ENCODE measurements at places on chromosomes 2 and 18.

- DNase-seq: no peak
Measured at GRCh38 chr2:161374446-161374845, 41.7 kb upstream of the TBR1 start.

DNA sequence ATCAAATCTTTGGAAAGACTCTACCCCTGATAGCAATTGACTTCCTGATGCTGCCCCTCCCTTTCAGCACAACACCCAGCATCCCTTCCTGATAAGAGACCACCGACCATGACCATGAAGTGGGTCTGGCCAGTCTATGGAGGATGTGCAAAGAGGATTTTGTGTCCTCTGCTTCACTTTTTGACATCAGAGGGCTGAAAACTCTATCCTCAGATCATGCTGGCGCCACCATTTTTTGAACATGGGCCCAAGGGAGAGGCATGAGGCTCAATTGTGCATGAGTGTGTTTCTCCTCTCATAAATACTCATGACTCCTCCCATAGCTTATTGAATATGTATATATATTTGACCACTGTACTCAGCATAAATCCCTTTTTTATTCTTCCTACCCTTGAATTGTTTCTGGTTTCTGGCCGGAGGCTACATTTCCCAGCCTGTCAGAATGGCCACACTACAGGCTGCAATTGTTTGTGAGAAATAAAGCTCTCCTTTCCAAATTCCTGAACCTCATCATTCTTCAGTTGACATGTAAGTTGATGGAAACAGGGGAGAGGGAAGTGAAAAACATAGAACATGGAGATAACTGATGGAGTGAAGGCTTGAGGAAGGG, 314.1 kb downstream of the MYCN start:
- no peak for DNase-seq

DNA sequence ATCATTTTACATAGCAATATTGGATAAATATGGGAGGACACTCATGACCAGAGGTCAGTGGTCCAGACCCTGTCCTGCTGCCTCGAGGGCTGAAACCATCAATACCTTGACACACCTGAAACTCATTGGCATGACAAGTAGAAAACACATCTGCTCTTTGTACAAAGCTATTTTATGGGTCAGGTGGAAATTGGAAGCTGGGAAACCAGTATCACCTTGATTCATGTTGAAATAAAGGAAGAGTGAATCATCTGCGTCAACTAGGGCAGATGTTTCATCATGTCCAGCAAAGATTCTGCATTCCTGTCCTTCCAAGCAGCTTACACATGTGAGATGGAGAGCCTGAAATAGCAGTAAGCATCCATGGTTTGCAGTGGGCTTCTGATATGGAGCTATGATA, 80.0 kb upstream of the ERBB4 start:
- DNase-seq: no peak

DNA sequence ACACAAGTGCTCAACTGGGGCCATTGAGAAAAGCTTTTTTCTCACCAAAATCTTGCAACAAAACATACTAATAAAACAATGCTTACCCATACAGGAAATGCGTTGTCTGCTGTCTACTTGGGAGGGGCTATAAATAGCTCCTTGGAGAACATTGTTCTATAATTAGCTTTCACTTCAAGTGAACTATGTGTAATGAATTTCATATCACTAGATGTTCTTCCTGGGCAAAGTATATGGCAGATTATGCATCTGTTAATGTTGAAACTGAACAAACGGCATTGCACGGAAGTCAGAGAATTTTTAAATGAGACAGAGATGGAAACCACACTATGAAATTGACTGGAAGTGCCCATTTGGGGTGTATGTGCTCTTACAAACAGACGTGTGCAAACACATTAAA, 6.4 kb upstream of the NPAS2 start:
- no peak for DNase-seq

- no peak for DNase-seq
Measured at GRCh38 chr2:88100489-88100858, 27.4 kb downstream of the FABP1 start.

DNA sequence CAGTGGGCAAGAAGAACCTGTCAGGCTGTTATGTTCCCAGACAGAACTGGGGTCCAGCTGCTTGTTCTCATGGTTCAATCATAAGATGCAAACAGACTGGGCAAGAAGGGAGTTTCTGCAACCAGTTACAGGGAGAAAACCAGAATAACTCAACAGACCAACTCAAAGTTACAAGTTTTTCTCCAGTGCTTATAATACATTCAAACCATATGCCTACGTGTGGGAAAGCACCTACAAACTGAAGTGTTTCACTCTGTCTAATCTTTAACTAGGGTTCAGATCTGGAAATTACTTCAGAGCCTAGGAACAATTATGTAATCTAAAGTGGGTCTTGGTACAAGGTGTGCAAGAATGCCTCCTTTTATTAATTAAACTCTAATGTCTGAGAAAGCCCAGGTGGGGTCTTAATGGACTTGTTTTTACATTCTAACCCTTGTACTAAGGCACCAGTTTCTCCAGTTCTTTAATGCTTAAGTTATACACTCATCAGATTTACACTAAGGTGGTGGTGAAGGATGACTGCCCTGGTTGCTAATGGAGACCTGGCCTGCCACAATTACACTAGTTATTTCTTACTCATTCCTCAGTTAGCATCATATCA, 951.9 kb downstream of the TSN start:
- no peak for DNase-seq

DNA sequence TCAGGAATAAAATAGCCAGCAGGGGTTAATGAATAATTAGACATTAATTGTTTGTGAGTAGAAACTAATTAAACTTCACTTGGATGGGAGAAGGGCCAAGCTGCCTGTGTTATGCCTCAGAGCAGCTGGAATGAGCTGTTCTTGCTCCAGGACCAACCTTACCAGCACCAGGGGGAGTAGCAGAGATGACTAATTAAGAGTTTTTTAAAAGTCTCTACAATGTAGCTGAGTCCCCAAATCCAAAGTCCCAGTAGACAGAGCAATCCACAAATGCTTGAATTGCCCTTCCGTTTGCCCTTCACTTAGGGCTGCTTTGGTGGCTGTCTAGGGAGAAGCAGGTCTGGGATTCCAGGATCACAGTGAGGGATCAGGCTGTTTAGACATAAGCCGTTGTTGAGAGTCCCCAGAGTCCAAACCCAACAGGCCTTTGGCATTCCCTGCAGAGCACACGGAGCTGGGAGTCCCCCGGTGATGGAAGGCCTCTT, 59.4 kb downstream of the RHOB start:
- DNase-seq: no peak

DNA sequence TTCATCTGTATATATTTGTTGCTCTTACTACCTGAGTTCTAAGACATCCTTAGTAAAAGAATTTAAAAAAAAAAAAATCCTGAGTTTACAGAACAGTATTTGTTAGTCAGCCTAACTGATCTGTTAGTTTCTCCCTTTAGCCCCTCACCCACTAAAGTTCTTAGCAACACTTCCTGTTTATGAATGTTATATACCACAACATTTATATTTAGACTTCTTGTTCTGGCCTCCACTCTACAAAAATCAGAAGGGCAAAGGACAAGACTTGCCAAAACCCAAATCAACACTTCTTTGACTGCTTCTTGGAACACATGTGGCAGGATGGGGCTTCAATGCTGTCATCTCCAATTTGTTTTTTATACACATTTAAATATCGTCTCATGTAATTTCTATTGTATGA, 71.1 kb downstream of the MGAT5 start:
- DNase-seq: no peak

- DNase-seq: no peak
Measured at GRCh38 chr18:32980896-32981295, 208.1 kb upstream of the KLHL14 start.

- no peak for DNase-seq
Measured at GRCh38 chr2:146258071-146258470, 1586.8 kb upstream of the ACVR2A start.

DNA sequence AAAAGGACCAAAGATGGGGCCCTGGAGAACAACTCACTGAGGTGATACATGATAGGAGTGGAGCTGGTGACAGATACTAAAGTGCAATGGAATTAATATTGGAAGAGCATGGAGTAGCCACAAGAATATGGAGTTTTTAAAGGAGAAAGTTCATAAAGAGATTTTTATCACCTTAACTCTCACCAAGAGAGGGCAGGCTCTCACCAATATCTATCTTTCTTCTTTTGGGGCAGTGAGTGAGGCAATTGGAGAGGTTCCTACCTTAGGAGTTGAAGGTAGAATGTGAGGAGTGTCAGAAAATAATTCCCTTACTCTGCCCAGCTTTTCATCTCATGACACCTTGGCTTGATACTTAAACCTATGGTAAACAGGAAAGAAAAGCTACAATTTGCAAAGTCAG, 233.7 kb upstream of the CWC22 start:
- no peak for DNase-seq

GRCh38 chr2:215881582-215881981, 131.8 kb downstream of the MREG start:
- no peak for DNase-seq
